ENCODE measurements at places on chromosomes 7 and 10.

- DNase-seq, result no peak
These were observed 71.7 kb downstream of the PRLHR start for GRCh38 chr10:118523775-118524174.

DNA sequence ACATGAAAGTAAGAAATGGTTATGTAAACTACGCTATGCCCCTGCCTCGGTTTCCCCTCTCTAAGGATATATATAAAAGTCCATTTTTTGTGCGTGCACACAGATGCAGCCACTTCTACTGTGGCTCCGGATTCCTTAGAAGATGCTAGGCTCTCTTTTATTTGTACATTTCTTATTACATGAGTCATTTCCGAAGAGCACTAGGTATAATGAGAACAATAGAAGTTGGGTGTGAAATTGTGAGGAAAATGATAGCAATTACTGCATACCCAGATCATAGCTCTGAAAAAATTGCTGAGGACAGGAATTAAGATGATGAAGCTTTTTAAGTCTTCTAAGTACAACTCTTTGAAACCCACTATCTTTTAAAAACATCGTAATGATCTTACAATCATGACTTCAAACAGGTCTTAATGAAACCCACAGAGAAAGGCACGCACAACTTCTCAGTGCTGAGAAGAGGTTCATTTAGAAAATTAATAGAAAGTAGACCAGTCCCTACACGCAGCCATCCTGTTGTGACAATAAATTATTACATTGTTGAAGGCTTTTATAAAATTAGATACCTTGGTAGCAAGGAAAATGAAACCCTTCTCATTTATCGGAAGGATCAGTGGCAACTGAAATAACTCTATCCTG, 96.2 kb upstream of the FGFR2 start:
- no peak for DNase-seq

DNA sequence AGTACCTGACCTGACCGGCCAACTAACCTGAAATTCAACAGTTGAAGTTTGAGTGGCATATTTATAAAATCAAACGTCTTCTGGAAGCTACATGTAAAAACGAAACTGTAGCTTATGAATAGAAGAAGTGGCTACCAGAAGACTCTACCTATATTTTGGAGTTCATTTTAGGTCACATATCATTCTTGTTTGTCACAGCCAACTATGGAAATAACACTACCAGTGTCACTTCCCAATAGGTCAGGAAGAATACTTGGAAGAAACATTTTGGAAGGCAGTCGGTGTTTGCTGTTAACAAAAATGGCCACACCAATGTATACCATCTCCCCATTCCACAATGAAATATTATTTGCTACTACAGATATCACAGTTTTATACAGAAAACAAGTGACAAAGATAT, 12.6 kb downstream of the TWIST1 start:
- no peak for DNase-seq

DNA sequence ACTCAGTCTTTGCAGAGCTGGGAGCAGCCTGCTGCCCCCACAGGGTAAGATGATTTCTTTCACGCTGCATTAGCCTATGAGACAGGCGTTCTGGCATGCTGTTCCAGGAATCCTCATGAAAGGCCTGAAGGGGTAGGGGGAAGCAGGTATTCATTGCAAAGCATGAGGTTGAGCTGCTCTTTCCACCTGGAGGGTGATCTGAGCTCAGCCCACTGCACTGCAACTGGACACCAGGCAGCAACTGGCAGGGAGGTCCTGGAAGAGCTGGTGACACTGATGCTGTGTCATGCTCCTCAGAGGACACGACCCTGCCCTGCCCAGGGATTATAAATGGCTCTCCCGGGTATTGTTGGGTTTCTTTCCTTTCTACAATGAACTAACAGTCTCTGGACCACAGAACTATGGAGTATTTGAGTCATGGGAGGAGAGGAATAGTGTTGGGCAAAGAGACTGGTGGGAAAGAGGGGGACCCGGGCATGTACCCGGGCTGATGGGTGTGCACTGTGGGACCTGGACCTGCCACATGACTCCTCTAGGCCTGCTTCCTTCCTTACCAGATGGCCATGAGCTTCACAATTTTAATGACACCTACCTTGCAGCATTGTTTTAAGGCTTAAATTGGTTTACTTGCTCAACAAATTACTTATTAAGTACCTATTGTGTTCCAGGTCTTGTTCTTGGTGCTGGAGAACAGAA, 24.3 kb downstream of the SLC25A28 start:
- DNase-seq, result no peak

GRCh38 chr7:66265566-66265965, 60.4 kb downstream of the TPST1 start:
- DNase-seq, result no peak

DNA sequence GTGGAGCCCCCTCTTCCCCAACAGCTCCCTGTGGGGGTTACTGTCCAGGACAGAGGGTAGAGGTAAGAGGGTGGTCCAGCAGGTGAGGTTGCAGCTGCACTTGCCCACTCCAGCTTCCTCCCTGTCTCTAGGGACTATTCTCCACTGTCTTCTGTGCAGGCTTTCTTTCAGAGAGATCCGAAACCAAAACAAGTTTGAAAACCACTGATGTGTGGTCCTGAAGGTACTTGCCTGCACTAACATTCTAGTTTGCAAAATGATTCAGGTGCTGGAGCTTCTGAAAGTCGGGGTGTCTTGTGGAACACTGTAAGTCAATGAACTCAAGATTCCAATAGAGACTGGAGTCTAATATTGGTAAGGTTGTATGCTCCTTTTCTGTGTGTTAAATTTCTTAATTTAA, 63.1 kb downstream of the BLNK start:
- DNase-seq, result no peak

All from stimulated activated CD4-positive, alpha-beta T cell treated with anti-CD3 and anti-CD28 coated beads, Interleukin-12 subunit alpha, Interleukin-12 subunit beta, amount 100 ng/mL, for 24 hours (primary cell).